MM.1S (cell line): ENCODE measurements at places on chromosomes 16 and 17.

- no peak for DNase-seq
Measured at GRCh38 chr16:175011-175949, 1.2 kb upstream of the HBA1 start.

DNA sequence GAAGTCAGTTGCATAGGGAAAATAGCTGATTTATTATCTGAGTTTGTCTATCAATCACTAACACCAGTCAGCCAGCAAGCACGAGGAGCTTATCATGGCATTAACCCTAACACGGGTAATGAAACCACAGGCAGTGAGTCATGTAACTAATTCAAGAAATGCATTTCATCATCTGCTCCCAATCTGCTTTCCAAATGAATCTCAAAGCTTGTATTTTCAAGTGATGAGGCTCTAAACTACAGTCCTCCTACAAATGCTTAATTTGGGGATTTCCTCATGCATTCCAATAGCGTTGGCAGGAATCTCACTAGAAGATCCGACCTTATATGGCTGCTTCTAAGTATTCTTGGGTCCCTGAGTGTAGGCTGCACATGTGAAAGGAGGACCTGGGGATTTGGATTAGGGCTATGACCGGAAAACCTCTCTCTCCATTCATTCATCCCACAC lies 118.4 kb upstream of the HSBP1 start:
- DNase-seq, result no peak

- DNase-seq, result peak; percentile 89
Measured at GRCh38 chr17:77245162-77245926, 104.6 kb downstream of the SEC14L1 start.

DNA sequence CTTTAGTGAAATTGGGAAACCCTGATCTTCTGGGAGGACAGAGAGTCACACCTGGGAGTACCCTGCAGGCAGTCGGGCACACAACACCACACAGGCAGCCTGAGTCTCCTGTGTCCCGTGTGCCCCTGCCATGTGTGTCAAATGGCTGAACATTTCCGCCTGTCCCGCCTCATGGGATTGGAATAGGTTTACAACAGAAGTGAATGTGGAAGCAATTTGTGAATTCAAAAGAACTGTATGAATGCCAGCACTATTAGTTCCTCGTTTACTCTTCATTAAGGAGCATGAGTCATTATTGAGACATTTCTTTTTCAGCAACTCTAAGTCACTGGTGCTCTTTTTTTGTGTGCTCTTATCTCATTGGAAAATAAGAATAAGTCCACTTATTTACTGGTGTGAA lies 226.5 kb downstream of the PMP22 start:
- no peak for DNase-seq

- DNase-seq, result no peak
Measured at GRCh38 chr17:2250140-2251095, 53.2 kb downstream of the SMG6 start.

DNA sequence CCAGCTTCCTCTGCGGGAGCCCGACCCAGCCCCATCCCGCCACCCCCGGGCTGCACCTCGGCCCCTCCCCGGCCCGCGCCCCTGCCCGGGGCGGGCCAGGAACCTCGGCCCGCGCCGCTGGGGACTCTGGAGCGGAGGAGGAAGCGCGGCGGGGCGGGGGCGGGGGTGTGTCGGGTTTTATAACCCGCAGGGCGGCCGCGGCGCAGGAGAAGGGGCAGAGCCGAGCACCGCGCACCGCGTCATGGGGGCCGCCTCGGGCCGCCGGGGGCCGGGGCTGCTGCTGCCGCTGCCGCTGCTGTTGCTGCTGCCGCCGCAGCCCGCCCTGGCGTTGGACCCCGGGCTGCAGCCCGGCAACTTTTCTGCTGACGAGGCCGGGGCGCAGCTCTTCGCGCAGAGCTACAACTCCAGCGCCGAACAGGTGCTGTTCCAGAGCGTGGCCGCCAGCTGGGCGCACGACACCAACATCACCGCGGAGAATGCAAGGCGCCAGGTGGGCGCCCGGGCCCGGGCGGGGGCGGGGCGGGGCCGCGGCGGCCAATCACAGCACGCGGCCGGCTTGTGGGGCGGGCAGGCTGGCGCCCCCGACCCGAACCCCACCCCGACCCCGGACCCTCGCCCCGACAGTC lies at the start of gene ACE:
Gene ACE (plus strand): TSS at position 208 of the 626 bp plus-strand sequence. CDS start 34 bp downstream, at position 242.
- DNase-seq, result peak; percentile 61

DNA sequence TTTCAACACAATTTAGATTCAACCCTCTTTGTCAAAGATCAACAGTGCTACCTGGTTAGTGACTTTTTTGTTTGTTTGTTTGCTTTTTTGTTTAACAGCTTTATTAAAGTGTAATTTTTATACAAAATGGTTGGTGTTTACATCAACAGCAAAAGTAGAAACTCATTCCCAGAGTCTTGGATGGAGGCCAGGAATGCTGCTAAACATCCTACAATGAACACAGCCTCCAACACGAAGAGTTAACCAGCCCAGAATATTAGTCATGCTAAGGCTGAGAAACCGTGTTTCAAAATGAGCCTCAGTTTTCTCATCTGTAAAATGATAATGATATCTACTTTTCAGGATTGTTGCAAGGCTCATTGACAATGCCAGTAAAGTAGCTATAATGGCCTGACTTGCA lies 211.0 kb upstream of the MAF start:
- no peak for DNase-seq

GRCh38 chr16:81547194-81547938 lies 102.8 kb downstream of the CMIP start:
- DNase-seq, result no peak

- DNase-seq, result no peak
Measured at GRCh38 chr16:30443631-30444030, 2.0 kb downstream of the SEPHS2 start.

DNA sequence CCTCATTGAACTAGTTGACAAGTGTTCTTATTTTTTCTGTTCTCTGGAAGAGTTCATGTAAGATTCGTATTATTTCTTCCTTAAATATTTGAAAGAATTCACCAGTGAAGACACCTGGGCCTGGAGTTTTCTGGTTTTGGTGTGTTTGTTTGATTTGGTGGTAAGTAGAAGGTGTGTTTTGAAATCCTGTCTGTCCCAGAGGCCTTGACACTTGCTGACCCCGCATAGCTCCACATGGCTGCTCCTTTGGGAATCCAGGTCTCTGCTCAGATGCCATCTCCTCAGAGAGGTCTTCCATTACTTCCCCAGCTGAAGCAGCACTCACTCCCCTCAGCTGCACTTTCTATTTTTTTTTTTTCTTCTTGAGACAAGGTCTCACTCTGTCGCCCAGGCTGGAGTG lies 5.7 kb upstream of the NUP93 start:
- DNase-seq, result no peak

GRCh38 chr17:50624321-50624934 lies 10.3 kb upstream of the ABCC3 start:
- no peak for DNase-seq
